ENCODE measurements at places on chromosomes 16 and 17.

DNA sequence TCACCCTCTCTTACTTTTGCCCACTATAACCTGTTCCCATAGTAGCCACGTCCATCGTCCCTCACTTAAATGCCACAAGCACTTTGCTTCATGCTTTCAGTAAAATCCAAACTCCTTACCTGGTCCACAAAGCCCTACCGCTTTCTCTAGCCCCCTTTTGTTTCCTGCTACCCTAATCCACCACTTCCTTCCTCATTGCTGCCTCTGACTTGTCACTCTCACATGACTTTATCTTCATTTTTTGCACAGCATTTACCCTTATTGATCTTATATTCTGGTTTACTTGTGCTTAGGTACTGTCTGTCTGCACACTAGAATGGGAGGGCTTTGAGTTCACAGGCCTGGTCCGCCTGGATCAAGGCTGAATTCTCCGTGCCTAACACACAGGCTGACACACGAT lies 340.0 kb downstream of the XYLT1 start:
- no peak for DNase-seq

DNA sequence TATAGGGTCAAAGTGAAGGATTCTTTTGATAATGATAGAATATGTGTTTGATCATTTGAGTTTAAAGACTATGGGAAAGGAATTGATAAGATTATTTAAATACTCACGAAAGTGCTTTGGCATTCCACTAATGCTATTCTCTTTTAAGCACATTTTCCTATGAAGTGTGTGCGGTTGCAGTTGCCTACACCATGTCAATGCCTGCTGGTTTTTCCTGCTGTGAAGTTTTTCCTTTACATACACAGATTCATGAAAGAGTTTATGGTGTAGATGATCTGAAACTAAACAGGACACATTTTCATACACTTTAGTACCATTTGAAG lies 78.7 kb downstream of the VMP1 start:
- no peak for DNase-seq

DNA sequence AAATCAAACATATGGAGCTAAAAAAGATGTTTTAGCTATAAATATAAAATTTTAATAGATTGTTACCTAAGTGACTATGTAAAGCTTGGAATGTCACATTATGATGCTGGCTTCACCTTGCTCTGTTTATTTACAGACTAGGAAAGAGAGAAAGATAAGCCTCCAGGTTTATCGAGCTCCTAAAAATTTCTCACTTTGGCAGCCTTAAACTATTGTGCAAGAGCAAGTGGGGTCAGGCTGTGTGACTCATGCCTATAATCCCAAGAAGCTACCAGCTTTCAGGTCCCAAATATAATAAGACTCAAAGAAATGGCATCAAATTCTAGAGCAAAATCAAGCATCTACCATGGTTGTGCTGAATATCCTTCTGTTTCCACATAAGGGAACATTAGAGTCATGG lies 34.3 kb upstream of the PRSS54 start:
- no peak for DNase-seq

DNA sequence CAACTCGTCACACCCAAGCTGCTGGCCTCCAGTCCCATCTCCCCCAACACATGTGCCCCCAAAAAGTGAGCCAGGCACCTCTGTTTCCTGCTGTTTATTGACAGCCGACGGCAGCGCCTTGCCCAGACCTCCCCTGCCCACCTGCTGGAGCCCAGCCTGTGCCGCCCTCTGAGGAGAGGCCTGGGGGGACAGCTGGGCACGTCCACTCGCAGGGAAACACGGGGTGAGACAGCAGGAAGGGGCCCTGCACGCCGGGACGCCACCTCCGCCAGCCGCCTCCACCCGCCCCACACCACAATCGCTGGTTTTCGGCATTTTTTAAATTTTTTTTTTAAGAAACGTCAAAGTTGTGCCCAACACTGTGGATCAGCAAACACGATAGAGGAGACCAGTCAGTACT lies 19.3 kb downstream of the CASKIN1 start:
- no peak for DNase-seq

DNA sequence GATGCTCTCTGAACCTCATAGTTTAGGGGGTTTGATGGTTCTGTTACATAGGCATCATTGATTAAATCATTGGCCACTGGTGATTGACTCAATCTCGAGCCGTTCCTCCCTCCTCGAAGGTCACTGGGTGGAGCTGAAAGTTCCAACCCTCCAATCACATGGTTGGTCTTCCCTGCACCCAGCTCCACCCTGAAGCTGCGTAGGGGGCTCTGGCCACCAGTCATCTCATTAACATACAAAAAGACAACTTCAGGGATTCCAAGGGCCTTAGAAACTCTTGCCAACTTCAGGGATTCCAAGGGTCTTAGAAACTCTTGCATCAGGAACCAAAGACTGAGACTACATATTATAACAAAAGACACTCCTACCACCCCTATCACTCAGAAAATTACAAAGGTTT lies 306.5 kb upstream of the TNRC6C start:
- DNase-seq, result no peak

DNA sequence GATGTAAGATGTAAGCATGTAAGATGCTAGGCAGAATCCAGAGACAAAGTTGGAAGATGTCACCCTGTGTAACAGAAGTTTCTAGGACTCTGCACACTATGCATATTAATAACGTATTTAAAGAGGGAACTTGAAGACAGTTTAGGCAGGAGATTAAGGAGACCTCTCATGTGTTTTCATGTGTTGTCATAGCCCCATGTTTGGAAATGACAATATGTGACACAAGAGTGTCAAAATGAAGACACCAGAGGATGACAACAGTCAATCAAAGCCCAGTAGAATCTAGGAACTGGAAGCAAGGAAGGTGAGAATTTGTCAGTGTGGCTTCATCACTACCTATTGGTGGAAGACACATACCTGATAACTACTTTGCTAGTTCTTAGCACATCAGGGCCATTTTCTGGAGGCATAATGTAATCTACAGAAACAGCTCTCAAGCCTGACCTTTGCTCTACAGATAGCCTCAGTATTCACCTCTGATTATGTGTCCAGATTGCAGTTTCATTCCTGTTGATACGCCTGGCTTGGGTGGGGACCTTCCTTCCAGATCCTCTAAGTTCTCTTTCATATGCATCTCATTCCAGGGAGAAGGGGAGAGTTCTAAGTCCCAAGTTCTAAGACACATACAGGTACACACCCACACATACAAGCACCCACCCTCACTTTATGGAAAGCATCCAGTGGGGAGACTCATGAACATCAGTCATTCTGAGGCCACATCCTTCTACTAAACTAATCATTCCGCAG lies 26.3 kb downstream of the PMP22 start:
- DNase-seq, result no peak

- no peak for DNase-seq
These were observed 4.3 kb upstream of the ZNF750 start for GRCh38 chr17:82843904-82844680.

DNA sequence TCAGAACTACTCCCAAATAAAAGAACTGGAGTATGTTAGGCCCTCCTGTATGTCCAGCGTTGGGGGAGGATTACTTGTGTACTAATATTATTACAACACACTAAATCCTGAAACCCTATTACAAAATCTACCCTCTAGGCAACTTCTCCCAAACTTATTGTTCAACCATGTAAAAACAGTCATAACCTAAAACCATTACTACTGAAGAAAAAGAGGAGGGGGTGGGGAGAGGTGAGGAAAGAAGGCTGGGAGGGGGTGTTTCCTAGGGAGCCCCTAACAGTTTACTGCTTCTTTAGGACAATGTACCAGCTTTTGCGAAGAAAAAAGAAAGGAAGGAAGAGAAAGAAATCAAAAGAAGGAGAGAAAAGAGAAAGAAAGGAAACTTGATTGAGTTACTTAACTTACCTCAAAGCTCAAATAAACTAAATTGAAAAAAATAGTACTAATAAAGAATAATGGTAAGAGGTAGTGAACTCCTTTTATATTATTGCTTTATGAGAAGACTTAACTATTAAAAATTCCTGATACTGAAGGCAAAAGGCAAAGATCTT lies 2.3 kb downstream of the SALL1 start:
- no peak for DNase-seq

- DNase-seq, result no peak
These were observed 24.3 kb downstream of the CDK12 start for GRCh38 chr17:39485555-39485954.

GRCh38 chr17:73613271-73614233 lies 30.7 kb downstream of the SDK2 start:
- DNase-seq, result peak; percentile 84

- DNase-seq, result no peak
These were observed 139.6 kb downstream of the CDK5R1 start for GRCh38 chr17:32626379-32626791.

Data from SK-N-DZ (cell line).